ENCODE measurements at places on chromosomes 5 and 9. TPM values are rescaled to one million over a fixed set of nuclear protein-coding genes. Genes with fewer than 3 reads are reported as not detected.

The OR1J1 gene
- not detected for total RNA-seq

The VCP gene
- 156 TPM for total RNA-seq

The TMED9 gene
- total RNA-seq = 301 TPM

The FBP1 gene
- not detected for total RNA-seq

- peaks cover 21% of the 10 kb centered on the region for H3K4me1 ChIP-seq
- H3K27ac ChIP-seq = peak overlapping the region; percentile 47
- peak overlapping the region; percentile 39 for H3K4me3 ChIP-seq
- DNase-seq = peak; percentile 51
These were observed 82.3 kb upstream of the TLE4 start for GRCh38 chr9:79489261-79490000.

The ZNF354B gene
- 24.4 TPM for total RNA-seq

DNA sequence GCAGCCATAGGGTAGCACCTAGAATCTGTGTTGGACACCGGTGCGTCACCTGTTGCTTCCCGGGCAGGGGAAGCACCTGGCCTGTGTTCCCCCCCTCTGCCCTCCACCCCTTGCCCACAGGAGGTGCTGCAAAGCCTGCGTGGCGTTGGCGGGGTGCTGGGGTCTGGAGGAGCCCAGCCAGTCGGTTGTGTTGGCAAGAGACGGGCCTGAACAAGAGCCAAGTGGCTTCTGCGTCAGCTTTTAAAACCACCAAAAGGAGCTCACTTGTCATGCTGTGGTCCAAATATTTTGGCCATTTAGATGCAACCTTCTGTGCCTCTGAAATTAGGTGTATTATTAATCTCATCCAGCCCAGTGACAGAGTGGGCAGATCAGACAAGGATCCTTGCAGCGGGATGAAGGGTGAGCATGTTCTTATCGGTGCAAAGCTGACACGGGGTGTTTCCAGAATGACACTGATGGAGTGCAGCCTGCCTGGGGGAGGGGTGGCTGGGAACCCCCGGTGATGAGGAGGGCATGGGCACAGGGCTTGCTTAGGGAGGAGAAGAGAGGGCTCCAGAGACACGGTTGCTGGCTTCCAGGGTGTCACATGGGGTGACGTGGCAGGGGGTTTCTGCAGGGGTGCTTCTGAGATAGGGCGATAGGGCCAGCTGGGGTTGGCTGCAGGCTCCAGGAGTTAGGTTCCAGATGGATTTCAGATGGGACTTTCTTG is 9.7 kb upstream of the RXRA start:
- no peak overlapping the region for H3K27ac ChIP-seq
- peak; percentile 17 for DNase-seq
- H3K4me3 ChIP-seq = no peak overlapping the region
- no peaks in the 10 kb centered on the region for H3K4me1 ChIP-seq

GRCh38 chr9:71920456-71921189 is 9.2 kb downstream of the C9orf85 start:
- no peak for DNase-seq
- H3K4me1 ChIP-seq = peaks cover 26% of the 10 kb centered on the region
- no peak overlapping the region for H3K4me3 ChIP-seq
- peaks cover 7% of the 10 kb centered on the region for H3K36me3 ChIP-seq

DNA sequence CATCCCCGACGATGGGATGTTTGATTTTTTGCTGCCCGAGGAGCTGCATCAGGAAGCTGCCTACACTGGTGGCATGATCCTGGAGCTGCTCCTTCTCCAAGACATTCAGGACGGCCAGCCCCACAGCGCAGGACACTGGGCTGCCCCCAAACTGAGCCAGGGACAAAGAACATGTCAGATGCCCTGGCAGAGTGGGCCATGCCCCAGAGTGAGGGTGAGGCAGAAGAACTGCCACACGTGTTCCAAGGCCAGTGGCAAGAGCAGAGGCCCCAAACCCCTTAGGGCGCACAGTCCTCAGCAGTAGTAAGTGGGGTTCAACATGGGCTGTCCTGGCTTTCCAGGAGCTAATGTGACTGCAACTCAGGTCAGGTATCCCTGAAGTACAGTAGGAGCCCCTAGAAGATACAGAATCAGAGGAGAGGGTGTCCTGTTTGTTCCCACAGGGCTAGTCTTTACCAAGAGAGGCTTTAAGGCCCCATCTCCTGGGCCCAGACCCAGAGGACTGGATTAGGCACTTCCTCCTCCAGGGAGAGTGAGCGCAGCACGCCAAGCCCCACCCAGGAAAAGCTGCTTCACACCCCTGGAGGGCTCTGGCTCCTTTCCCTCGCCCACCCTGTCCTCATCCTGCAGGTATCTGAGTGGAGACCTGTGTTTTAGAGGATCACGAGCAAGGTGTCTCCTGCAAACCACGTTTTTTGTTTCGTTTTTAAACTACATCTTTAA is 11.1 kb downstream of the HNRNPAB start:
- H3K4me3 ChIP-seq = no peak overlapping the region
- DNase-seq = no peak
- no peaks in the 10 kb centered on the region for H3K27me3 ChIP-seq
- peaks cover 87% of the 10 kb centered on the region for H3K36me3 ChIP-seq

- peaks cover 21% of the 10 kb centered on the region for H3K36me3 ChIP-seq
- DNase-seq = peak; percentile 60
- no peaks in the 10 kb centered on the region for H3K27me3 ChIP-seq
- peaks cover 30% of the 10 kb centered on the region for H3K4me1 ChIP-seq
- H3K4me3 ChIP-seq = peak overlapping the region; percentile 74
These were observed 30.1 kb downstream of the PTPA start for GRCh38 chr9:129141066-129142041.

DNA sequence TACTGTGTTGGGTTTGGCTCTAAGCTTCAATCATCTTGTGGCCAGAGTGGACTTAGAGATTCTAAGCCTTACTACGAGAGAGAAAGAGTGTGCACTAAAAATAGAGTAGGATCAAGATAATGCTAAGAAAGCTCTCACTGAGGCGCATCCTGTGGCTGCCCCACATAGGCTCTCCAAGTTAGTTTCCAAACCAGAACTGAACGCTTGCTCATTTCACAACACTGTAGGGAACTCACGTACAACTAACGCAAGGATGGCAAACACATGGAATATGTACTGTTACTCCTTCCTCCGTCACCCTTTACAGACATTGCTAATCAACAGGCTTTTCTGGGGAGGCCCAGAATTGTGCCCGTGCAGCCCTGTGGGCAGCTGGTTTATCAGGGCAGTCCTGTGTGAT is 90.9 kb downstream of the EQTN start:
- H3K36me3 ChIP-seq = no peaks in the 10 kb centered on the region
- no peak overlapping the region for H3K27ac ChIP-seq
- no peaks in the 10 kb centered on the region for H3K27me3 ChIP-seq
- DNase-seq = no peak
- H3K4me3 ChIP-seq = no peak overlapping the region

- no peaks in the 10 kb centered on the region for H3K4me1 ChIP-seq
- no peaks in the 10 kb centered on the region for H3K36me3 ChIP-seq
- H3K27me3 ChIP-seq = no peaks in the 10 kb centered on the region
- DNase-seq = no peak
- no peak overlapping the region for H3K4me3 ChIP-seq
- H3K27ac ChIP-seq = no peak overlapping the region
These were observed 353.3 kb downstream of the ARHGEF28 start for GRCh38 chr5:73979321-73979720.

DNA sequence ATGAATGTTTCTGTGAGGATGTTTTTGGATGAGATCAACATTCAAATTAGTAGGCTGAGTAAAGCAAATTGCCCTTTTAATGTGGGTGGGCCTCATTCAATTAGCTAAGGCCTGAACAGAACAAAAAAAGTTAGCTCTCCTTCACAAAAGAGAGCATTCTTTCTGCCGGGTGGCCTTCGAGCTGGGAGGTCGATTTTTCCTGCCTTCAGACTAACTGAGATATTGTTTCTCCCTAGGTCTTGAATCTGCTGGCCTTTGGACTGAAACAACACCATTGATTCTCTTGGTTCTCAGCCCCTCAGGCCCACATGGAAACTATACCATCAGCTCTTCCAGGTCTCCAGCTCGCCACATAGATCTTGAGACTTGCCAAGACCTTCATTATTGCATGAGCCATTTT is 29.1 kb upstream of the FREM1 start:
- H3K4me1 ChIP-seq = no peaks in the 10 kb centered on the region
- H3K27me3 ChIP-seq = peaks cover 36% of the 10 kb centered on the region
- H3K27ac ChIP-seq = no peak overlapping the region
- DNase-seq = no peak
- H3K4me3 ChIP-seq = no peak overlapping the region

DNA sequence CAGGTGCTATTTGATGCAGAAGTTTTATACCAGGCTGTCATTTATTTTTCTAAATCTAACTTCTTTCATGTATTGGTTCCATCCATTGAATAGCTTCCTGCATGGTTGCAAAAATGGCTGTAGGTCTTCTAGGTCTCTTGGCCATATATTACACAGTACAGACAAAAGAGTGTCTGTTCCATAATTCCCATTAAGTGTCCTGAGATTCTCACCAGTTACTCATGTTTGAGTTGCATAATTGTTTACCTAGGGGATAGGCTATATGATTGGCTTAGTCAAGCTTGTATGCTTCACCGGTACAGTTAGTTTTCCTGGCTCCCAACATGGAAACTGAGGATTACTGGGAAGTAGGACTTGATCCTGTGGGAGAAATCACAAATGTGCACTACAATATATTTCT is 399.4 kb upstream of the NUDT12 start:
- H3K27me3 ChIP-seq = no peaks in the 10 kb centered on the region
- H3K36me3 ChIP-seq = no peaks in the 10 kb centered on the region
- DNase-seq = peak; percentile 4
- no peaks in the 10 kb centered on the region for H3K4me1 ChIP-seq
- no peak overlapping the region for H3K4me3 ChIP-seq

The SPATA31A3 gene
- not detected for total RNA-seq

The PCDHGA10 gene
- 1.4 TPM for total RNA-seq

GRCh38 chr5:31833710-31834109 is 194.8 kb downstream of the PDZD2 start:
- H3K4me1 ChIP-seq = no peaks in the 10 kb centered on the region
- no peak for DNase-seq
- H3K27ac ChIP-seq = no peak overlapping the region
- H3K36me3 ChIP-seq = no peaks in the 10 kb centered on the region
- no peak overlapping the region for H3K4me3 ChIP-seq
- no peaks in the 10 kb centered on the region for H3K27me3 ChIP-seq

The RASGRF2 gene
- not detected for total RNA-seq

The GPBP1 gene
- total RNA-seq = 63.6 TPM

The COL15A1 gene
- not detected for total RNA-seq

The PRLR gene
- 0.16 TPM for total RNA-seq

DNA sequence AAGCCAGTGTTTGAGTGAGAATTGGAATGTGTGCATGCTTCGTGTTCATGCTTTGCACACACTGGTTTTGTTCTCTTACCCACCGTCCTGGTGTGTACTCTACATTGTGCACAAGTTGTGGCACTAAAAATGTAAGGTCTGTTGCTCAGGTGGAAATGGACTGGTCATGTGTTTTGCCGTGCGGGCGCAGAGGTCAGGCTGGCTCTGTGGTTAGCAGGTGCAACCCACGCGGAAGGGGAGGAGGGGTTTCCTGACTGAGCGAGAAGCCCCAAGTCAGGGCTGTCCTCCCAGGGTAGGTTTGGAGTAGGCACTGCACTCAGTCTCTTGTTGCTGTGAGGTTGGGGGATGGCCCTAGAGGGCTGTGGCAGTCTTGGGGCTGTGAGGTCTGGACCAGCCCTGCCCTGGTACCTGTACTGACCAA is 86.6 kb downstream of the EHMT1 start:
- no peaks in the 10 kb centered on the region for H3K27me3 ChIP-seq
- H3K4me1 ChIP-seq = peaks cover 33% of the 10 kb centered on the region
- no peak for DNase-seq
- H3K36me3 ChIP-seq = peaks cover 7% of the 10 kb centered on the region
- no peak overlapping the region for H3K4me3 ChIP-seq
- no peak overlapping the region for H3K27ac ChIP-seq

- H3K4me1 ChIP-seq = no peaks in the 10 kb centered on the region
- DNase-seq = no peak
- no peak overlapping the region for H3K4me3 ChIP-seq
- no peaks in the 10 kb centered on the region for H3K36me3 ChIP-seq
- peak overlapping the region; percentile 63 for H3K27ac ChIP-seq
These were observed 187.1 kb upstream of the IER5L start for GRCh38 chr9:129365196-129365595.

The TMEM252 gene
- not detected for total RNA-seq

DNA sequence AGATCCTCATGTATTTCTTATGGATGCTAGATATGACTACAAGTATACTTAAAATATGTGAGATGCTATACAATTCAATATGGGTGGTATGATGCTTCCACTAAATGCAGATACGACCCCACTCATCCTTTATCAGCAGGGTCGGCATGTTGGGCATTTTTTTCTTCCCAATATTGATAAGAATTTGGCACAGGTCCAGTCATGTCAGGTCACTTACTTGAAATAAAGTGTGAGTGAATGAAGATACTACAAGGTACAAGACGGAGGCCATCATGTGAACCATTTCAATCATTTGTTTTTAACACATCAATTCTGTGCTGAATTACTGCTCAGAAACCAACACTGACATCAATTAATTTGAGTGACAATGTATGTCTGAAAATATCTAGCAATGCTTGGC is 146.9 kb upstream of the GNA14 start:
- no peak for DNase-seq
- H3K27me3 ChIP-seq = no peaks in the 10 kb centered on the region
- peaks cover 18% of the 10 kb centered on the region for H3K4me1 ChIP-seq
- peaks cover 23% of the 10 kb centered on the region for H3K36me3 ChIP-seq
- H3K4me3 ChIP-seq = no peak overlapping the region
- H3K27ac ChIP-seq = no peak overlapping the region

DNA sequence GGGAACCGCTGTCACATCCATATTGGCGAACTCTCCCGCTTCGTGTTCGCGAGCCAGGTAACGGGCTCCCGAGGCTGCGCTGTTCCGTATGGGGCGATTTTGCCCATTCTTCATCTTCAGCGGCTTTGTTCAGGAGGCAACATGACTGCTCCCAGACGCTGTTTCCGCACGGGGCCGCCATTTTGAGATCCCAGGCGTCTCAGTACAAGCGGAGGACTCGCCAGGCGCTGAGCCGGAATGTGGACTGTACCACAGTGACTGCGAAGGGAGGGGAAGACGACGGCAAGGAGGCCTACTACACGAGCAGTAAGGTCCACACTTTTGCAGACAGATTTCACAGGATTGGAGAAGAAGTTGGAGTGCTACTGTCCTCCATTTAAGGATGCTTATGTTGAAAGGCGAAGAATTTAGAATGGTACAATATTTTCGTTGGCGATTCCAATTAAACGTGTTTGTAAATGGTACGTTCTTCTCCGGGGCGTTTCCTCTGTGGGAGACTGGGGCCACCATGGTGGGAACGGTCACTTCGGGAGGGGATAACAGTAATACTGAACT is 41.6 kb upstream of the ZNF300 start:
- H3K4me1 ChIP-seq = no peaks in the 10 kb centered on the region
- DNase-seq = no peak
- no peaks in the 10 kb centered on the region for H3K27me3 ChIP-seq

- H3K4me1 ChIP-seq = no peaks in the 10 kb centered on the region
- H3K27ac ChIP-seq = no peak overlapping the region
- H3K4me3 ChIP-seq = no peak overlapping the region
These were observed 116.6 kb downstream of the ADGRV1 start for GRCh38 chr5:90675222-90675621.

DNA sequence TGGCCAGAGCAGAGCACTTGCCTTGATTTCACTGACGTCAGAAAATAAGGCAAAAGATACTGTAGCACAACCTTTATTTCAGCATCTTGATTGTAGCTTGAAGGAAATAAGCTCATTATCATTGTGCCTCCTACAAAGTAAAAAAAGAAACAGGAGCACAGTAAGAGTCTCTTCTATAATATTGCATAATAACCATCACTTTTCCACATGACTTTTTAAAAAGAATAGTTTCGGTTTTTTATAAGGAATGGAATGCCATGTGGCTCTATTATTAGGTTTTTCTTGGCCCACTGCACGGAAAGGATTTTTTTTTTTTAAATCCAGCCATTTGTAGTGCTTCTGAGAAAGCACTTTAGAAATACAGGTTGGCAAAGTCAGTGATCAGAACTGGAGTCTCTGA is 655.3 kb downstream of the LRRC70 start:
- no peak for DNase-seq
- H3K36me3 ChIP-seq = no peaks in the 10 kb centered on the region
- no peak overlapping the region for H3K4me3 ChIP-seq
- no peaks in the 10 kb centered on the region for H3K27me3 ChIP-seq
